ENCODE measurements at places on chromosomes 16 and 17. TPM values are rescaled to one million over a fixed set of nuclear protein-coding genes. Genes with fewer than 3 reads are reported as not detected.

The ZNF423 gene
- 16.7 TPM for total RNA-seq

The CDC42EP4 gene
- 18.8 TPM for total RNA-seq

The FAHD1 gene
- 23.0 TPM for total RNA-seq

The ZNF385C gene
- total RNA-seq = 0.52 TPM
